Substantia nigra (tissue), 51 donors: ENCODE measurements at places on chromosomes 11 and 22.

DNA sequence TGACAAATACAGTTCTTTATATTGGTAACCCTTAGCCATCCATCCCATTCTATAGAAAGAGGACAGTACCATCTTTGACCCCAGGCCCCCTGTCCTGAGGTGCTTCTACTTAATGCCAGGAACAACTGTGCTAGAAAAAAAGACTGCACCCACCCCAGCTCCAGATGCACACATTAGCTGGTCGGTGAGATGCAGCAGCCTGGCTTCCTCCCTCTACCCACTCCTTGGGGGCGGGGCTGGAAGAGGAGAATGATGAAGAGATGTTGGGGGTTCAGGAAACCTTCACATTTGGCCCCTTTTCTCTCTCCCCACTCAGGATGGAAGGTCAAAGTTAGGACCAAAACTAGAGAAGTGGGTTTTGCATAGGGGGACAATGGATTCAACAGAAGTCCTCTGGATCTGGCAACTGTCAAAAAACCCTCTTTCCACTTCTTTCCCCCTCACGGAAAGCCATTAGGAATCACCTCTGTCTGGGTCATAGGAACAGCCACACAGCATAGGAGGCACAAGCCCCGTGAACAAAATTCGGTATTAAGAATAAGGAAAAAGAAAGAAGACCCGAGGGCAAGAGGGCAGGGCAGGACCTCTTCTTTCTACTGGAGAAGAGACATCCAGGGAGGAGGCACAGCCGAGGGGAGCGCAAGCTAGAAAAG lies 755 bp downstream of the NRIP3 start:
- no peak for DNase-seq

GRCh38 chr11:30724274-30724673 lies 138.1 kb upstream of the MPPED2 start:
- DNase-seq, result no peak

DNA sequence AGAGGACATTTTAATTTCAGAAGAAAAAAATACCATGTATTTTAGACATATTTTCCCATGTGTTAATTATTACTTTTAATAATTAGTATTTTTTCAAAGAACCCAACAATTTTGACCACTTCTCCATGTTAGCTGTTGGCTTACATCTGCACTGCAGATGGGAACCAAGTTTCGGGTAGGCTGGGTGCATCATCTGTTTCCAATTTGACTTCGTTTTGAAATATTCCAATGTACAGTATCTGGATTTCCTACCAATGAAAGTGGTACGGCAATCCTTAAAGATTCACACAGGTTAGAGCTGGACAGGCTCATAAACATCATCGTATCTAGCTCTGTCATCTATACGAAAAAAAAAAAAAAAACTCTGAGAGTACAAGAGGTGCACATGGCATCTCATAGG lies 670.2 kb downstream of the OPCML start:
- DNase-seq, result no peak

- DNase-seq, result peak; percentile 49
Observed at GRCh38 chr22:46150655-46151477, 540 bp downstream of the PPARA start.

DNA sequence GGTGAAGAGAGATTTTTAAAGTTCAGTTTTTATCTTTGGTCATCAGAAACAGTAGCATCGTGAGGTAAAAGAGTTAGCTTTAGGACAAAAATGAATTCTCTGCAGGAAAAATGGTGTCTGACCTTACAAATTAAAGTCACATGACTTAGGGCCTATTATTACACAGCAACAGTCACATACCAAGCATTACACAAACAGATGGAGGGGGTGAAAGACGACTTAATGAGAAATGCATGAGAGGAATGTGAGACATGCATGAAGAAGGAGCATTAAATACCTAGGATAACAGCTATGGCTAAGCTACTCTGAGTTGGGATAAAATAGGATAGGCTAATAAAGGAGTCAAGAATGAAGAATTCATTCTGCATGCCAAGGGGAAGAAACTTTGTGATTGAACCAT lies 77.5 kb downstream of the BLID start:
- DNase-seq, result no peak

DNA sequence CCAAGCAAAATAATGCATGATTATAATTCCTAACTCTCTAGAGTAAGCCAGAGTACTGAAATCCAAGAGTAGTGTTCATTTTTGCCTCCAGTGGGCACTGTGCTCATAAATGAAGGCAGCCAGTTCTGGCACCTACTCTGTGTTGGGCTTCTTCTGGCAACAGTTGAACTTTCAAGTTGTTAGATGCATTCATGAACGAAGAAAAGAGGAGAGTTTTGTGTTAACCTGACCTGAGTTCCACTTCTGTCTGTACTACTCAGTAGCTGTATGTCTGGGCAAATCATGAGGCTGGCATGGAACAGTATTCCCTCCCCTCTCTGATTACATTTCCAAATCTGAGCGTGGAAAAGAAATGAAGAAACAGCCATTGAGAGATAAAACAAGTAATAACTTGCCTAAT lies 20.3 kb upstream of the TENM4 start:
- no peak for DNase-seq

DNA sequence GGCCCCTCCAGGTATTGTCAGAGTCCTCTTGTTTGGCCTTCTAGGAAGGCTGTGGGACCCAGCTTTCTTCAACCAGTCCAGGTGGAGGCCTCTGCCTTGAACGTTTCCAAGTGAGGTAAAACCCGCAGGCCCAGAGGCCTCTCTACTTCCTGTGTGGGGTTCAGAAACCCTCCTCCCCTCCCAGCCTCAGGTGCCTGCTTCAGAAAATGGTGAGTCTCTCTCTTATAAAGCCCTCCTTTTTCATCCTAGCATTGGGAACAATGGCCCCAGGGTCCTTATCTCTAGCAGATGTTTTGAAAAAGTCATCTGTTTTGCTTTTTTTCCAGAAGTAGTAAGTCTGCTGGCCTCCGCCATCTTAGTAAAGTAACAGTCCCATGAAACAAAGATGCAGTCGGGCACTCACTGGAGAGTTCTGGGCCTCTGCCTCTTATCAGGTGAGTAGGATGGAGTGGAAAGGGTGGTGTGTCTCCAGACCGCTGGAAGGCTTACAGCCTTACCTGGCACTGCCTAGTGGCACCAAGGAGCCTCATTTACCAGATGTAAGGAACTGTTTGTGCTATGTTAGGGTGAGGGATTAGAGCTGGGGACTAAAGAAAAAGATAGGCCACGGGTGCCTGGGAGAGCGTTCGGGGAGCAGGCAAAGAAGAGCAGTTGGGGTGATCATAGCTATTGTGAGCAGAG lies at the start of gene CD3E:
Gene CD3E (plus strand): TSS at position 163 of the 681 bp plus-strand sequence. CDS start 223 bp downstream, at position 386.
- no peak for DNase-seq

- peak; percentile 45 for DNase-seq
Observed at GRCh38 chr22:35840302-35840739, 122.6 kb downstream of the APOL5 start.

- no peak for DNase-seq
Observed at GRCh38 chr22:30373331-30374325, 13.6 kb downstream of the RNF215 start.

GRCh38 chr11:122715548-122716440 lies 60.3 kb downstream of the UBASH3B start:
- DNase-seq, result no peak

- DNase-seq, result no peak
Observed at GRCh38 chr11:115206365-115207022, 297.7 kb downstream of the CADM1 start.

- DNase-seq, result no peak
Observed at GRCh38 chr11:4071914-4072313, 22.7 kb upstream of the RRM1 start.

DNA sequence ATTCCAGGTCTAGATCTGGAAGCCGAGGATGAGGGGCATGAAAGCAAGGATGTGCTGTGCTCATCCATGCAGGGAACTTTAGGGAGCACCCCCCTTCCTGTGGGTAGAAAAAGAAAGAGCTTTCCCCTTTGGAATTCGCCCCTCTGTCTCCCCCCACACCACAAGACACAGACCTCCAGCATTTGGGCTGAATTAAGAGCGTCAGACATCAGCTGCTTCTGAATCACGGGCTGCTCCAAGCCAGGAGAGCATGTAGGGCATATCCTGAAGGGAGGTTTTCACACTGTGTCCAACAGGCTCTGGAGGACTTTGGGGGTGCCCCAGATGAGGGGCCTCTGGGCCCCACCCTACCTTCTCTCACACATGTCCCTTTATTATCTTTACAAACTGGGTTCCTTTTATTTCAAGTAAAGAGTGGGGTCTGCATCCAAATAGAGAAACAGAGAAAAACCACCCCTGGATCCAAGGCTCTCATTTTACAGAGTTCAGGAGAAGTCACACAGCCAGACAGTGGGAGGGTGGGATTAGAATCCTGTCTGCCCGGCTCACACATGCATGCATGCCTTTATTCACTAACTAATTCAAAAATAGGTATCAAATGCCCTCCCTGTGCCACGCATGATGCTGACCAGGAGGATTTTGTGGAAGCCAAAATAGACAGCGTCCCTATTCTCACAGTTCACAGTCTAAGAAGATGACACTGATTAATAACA lies 52.8 kb downstream of the LRRC32 start:
- DNase-seq, result no peak

DNA sequence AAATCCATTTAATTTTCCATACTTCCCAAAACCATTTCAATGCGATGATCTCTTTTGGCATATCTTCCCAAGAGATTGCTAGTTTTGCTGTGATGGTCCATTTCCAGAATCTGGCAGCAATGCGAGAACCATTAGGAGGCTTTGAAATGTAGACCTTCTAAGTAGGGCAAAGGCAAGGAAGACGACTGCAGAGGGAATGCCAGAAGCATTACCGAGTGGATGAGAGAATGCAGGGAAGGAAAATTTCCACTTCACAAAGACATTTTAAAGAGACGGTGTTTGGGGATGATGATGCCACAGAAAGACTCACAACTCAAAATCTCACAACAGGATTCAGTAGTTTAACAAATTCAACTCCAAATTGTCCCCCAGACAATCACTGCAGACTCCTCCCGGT lies 471 bp upstream of the CEP126 start:
- DNase-seq, result no peak

- DNase-seq, result no peak
Observed at GRCh38 chr11:118170231-118170630, 6.2 kb downstream of the SCN2B start.

- no peak for DNase-seq
Observed at GRCh38 chr11:67627441-67627811, 2.3 kb downstream of the NUDT8 start.

- no peak for DNase-seq
Observed at GRCh38 chr11:71266114-71266833, 13.9 kb upstream of the SHANK2 start.

GRCh38 chr22:41290262-41291221 lies 4.6 kb upstream of the RANGAP1 start:
- no peak for DNase-seq

DNA sequence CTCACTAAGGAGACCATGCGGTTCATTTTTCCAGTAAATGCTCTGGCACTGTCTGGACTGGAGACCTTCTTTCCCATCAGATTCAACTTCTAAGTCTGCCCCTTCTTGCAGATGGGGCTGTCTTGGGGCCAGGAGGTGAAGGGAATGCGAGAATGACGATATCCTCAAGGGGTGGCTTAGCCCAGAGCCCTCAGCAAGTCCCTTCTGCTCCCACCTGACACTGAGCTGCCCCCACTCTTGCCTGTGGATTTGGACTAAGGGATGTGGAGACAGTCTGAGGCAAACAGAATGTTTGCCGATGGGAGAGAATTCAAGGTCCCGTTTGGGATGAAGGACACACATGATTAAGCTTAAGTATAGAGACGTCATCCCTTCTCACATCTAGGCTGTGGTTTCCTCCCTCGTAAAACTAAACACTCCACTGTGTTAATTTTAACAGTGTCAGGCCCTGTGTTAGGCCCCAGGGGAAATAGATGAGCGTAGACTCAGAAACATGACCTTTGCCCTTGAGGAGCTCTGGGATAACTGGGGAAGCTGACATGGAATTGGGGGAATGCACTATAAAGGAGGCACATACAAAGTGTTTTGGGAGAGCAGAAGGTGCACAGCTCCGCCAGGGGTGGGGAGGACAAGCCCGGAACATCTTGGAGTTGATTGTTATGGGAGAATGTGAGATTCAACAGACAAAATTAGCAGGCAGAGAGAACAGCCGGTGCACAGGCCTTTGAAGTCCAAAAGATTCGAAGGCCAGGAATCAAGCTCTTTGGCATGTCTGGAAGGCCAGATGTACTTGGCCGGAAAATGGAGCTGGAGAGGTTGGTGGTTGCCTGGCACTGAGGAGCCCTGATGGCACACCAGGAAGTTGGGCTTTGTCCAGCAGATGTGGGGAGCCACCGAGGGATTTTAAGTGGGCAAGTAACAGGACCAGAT lies 71.6 kb downstream of the ST3GAL4 start:
- DNase-seq, result no peak

GRCh38 chr22:20430101-20430719 lies 7.4 kb downstream of the SCARF2 start:
- no peak for DNase-seq

DNA sequence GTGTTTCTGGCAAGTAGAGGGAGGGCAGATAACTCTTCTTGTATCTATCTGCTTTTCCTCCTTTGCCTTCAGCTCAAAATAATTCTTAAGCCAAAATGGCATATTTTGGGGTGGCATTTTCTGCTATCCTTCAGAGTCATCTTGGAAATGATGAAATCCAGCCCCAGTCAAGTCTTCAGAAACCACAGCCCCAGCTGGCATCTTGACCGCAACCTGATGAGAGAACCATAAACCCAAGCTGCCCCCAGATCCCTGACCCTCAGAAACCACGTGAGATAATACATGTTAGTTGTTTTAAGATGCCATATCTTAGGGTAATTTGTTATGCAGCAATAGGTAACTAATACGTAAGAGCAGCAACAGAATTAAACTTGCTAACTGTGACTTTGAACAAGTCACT lies 15.1 kb upstream of the PAMR1 start:
- no peak for DNase-seq

GRCh38 chr22:44862981-44863860 lies 110.8 kb downstream of the ARHGAP8 start:
- no peak for DNase-seq

DNA sequence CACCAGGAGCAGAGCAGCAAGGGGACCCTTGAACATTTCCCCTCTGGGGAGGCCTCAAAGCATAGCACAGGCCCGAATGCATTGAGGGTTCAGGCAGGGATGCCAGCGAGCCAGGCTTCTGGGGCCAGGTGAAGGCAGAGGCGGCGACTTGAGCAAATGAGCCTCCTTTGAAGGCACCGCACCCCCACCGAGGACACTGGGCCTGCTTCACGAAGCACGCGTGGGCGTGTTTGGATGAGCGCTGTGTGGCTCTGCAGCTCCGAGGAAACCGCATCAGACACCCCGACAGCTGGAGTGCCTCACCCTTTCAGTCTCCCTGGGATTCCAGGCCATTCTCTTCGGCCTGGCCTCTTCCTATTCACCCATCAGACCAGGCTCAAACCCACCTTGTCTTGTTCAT lies 301.8 kb downstream of the NTM start:
- DNase-seq, result no peak

- no peak for DNase-seq
Observed at GRCh38 chr22:16949561-16949960, 58.5 kb downstream of the GAB4 start.

GRCh38 chr11:45906965-45907611 lies at the start of gene FREY1:
Gene FREY1, minus strand, starts transcription at chr11:45907271. Its CDS starts 26 bp downstream, at chr11:45907245.
- peak; percentile 20 for DNase-seq

DNA sequence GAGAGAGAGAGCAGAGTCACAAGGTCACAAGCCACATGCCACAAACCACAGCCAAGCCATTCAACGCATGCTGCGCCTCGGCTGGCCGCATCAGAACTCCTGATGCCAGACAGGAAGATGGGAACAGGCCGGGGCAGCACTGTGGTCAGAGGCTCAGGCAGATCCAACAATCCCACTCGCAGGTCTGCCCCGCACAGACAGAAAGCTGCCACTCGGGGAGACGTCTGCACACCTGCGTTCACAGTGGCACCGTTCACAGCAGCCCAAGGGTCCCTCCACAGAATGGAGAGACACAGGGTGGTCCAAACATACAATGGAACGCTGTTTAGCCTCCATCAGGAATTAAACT lies 408.8 kb downstream of the CTTN start:
- no peak for DNase-seq
